Stimulated activated CD4-positive, alpha-beta T cell treated with anti-CD3 and anti-CD28 coated beads, Interleukin-1b, Interleukin-23, amount 100 ng/mL, for 1 hour (primary cell): ENCODE measurements at places on chromosomes 4 and X.

GRCh38 chr4:146343199-146343598, 128.9 kb downstream of the REELD1 start:
- no peak for DNase-seq

DNA sequence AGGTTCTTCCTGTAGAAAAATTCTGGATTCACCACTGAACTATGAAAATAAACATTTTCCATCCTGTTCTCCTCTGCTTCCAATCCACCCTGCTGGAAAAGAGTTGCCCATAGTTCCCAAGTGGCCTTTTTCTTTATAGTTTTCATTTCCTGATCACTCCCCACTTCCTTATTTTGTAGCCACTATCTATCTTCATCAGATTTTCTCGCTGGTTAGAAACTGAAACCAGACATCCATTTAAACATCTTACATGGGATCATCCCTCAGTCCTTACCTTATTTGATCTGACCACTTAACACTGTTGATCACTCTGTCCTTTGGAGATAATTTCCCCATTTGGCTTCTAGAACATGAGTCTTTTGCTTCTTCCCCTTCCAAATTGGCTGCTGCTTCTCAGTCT, 42.2 kb upstream of the SCOC start:
- DNase-seq = no peak

DNA sequence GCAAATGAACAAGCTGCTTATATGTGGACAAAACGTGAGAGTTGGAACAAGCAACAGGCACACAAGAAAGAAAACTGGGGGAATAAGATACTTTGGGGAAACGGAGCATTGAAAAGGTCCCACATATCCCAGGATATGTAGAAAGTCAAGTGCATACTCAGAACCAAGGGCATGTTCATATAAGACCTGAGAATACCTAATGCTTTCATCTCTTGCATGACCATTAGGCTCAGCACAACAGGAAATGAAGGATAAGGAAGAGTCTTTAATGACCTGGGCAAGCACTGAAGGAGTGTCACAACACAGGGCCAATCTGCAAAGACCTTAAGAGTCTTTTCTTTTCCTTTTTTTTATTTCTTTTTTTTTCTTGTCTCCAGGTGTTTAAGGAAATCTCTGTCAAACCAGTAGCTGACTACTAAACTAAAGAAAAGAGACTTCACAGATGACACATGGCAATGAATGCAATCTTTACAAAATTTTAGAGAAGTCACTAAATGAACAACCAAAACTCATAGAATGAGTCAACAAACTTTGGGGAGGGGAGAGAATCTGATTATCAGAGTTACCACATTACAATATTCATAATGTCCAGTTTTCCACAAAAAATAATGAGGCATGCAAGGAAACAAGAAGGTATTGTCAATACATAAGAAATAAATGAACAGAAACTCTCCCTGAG, 67.9 kb upstream of the STK26 start:
- DNase-seq = no peak

GRCh38 chr4:112942997-112943396, 106.5 kb upstream of the ANK2 start:
- DNase-seq = no peak

DNA sequence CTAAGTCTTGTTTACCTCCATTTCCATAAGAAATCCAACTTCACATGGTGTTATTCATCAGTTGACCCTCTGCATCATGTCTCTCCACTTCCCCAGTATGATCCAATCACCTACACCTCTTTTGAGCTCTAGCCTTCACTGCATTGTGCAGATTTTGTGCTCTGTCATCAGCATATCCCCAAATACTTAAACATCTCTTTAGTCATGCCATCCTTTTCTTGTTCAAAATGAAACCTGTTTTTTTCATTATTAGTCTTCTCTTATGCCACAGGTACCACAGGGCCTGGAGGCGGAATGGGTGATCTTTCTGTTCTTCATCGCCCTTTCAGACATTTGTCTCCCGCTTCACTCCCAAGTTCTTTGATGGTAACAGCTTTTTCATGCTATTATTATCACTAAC, 382.7 kb upstream of the GALNTL6 start:
- DNase-seq = no peak

GRCh38 chrX:21730026-21730425, 27.9 kb downstream of the SMPX start:
- DNase-seq = no peak

DNA sequence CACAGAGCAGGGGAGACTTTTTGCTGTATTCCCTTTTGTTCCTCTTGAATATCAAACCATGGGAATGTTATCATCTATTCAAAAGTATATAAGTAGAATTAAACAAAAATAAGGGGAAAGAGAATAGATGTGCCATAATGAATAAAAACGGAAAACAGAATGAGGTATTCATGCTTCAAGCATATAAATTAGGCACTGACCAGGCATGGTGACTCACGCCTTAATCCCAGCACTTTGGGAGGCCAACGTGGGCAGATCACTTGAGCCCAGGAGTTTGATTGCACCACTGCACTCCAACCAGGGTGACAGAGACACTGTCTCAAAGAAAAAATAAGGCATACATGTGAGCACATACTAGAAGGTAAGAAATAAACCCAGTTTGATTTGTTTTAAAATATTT, 16.3 kb upstream of the NEUROG2 start:
- no peak for DNase-seq

DNA sequence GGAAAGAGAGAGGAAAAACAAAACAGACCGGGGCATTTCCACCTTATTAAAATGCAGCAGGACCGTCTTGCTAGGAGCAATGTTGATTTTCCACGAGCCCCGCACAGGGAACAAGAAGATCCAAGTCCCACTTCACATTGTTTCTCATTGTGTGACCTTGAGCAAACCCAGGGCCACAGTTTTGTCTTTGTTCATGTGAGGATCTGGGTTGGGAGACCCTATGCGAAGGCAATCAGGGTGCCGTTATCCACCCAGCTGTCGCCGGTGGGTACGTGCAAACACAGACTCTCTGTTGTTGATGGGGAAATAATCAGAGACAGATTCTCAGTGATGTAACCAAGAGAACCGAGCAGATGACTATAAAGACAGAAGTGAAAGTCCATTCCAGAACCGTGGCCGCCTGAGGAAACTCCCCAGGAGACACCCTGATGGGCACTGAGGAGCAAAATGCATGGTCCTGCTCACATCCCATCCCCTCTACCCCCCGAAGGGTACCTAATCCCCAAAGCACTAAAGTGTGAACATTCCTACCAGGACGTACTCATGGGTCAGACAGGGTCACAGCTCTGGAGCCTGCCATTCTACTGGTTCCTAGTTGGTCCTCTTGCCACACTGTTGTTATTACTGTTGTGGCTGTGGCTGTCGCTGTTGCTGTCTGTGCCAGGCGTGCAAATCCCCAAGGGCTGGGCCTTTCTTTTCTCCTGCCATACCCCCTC, 102.7 kb upstream of the RBPJ start:
- no peak for DNase-seq

- DNase-seq = no peak
Measured at GRCh38 chrX:19886883-19887531, 393 bp downstream of the SH3KBP1 start.

DNA sequence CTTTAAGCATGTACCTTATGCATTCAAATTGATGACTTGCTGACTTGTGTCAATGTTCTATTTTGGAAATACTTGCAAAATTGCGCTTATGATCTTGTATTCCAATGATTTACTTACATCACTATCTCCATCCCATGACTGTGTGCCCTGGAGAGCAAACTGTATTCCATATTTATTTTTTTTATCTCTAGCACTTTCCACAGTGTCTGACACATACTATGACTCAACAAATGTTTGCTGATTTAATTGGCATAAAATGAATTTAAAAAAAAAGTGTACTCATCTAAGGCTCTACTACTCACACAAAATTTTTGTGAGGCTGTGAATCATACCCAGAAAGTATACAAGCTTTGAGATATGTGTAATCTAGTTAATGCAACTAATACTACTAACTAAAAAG, 1066.8 kb upstream of the ADGRL3 start:
- DNase-seq = no peak

GRCh38 chrX:70494441-70494840, 49.8 kb downstream of the DLG3 start:
- no peak for DNase-seq

DNA sequence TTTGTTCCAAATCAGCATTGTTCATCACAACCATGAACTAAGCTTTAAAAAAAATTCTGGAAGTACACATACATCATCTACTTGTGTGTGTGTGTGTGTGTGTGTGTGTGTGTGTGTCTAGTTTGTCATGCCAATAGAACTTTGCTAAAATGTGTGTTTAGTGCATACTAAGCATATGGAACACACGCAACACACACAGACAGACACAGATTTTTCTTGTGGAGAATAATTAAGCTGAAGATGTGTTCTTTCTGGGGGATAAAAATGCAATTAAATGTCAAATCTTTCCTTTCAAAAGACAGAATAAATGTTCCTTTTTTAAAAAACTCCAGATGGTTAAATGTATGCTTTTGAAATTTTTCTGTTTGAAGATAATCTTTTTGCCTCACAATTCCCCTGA, 530.4 kb upstream of the INTU start:
- DNase-seq = no peak

DNA sequence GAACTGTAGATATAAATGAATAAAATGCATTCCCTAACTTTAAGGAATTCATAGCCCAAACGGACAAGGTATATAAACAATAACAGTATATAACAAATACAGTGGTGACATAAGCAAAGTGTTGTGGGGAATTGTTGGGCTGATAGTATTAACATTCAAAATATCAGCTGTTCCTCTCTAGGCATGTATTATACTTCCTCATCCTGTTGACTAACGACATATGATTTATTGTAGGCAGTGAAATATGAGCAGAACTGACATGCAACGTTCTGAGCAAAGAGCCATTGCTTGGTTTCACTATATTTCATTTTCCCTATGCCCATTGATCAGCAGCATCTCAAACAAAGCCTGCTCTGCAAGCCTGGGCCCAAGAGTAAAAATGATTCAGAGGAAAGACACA, 143.9 kb downstream of the PTCHD1 start:
- DNase-seq = no peak

- DNase-seq = no peak
Measured at GRCh38 chr4:111854494-111855087, 290.7 kb upstream of the FAM241A start.
